ENCODE measurements at places on chromosomes 16 and 17.

- DNase-seq = no peak
- H3K36me3 ChIP-seq = peaks cover 23% of the 10 kb centered on the region
Observed at GRCh38 chr16:84119368-84119767, 2.6 kb upstream of the MBTPS1 start.

DNA sequence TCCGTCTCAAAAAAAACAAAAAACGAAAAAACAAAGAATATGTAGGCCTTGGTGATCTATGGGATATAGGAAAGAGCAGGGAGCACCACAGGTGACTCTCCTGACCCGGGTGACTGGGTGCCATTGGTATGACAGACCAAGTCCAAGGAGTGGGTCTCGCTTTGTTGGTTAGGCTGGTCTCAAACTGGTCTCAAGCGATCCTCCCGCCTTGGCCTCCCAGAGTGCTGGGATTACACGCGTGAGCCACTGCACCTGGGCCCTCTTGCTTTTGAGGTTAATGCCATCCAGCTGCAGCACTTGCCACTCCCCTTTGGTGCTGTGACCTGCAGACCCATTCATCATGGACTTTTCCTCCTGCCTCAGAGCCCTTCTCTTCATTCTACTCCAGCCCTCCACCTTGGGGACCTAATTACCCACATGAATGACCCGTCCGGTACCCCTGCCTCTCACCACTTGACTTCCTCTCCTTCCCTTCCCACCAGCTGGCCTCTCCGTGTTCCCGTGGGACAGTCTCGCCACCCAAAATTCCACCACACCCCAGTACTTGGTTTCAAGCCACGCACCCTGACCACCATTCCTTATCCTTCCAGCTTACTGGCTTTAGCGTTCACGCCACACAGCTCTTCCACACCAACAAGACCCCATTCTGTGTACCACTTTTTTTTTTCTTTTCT lies 3.2 kb upstream of the UBE2G1 start:
- no peaks in the 10 kb centered on the region for H3K27me3 ChIP-seq
- H3K4me3 ChIP-seq = no peak overlapping the region
- no peak overlapping the region for H3K27ac ChIP-seq
- H3K4me1 ChIP-seq = peaks cover 11% of the 10 kb centered on the region
- no peaks in the 10 kb centered on the region for H3K36me3 ChIP-seq

DNA sequence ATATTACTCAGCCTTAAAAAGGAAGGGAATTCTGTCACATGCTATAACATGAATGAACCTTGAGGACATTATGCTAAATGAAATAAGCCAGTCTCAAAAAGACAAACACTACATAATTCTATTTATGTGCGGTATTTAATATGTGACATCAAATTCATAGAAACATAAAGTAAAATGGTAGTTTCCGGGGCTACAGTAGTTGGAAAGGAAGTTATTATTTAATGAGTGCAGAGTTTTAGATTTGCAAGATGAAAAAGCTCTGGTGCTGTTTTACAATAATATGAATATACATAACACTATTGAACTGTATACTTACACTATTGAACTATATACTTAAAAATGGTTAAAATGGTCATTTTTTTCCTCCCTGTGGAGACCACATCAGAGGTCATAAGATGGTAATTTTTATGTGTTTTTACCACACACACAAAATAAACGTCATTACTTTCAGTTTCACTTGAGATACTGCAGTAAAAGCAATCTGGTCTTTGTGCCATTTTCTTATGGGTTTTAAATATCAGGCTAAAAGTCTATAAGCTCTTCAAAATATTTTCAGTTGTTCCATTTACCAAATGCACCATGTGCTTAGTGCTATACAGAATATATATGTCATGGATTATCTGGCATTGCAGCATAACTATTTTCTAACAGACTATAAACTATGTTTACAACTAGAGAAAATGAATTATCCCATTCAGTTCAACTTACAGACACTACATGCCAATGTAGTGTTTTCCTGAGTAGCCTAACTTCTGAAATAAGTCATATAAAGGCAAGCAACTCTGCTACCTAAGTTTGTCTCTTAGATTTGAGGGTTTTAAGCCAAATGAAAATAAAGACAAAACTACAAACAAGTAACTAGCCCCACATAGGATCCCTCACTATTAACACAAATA lies 90.9 kb downstream of the SPAG9 start:
- no peak for DNase-seq
- H3K4me3 ChIP-seq = no peak overlapping the region
- no peaks in the 10 kb centered on the region for H3K36me3 ChIP-seq
- no peaks in the 10 kb centered on the region for H3K4me1 ChIP-seq
- H3K27ac ChIP-seq = no peak overlapping the region

- no peak overlapping the region for H3K4me3 ChIP-seq
- H3K27ac ChIP-seq = no peak overlapping the region
- peak; percentile 32 for DNase-seq
- H3K27me3 ChIP-seq = no peaks in the 10 kb centered on the region
- H3K36me3 ChIP-seq = no peaks in the 10 kb centered on the region
Observed at GRCh38 chr16:71542377-71542776, 16.2 kb downstream of the CHST4 start.

- peaks cover 52% of the 10 kb centered on the region for H3K4me1 ChIP-seq
- DNase-seq = no peak
- H3K36me3 ChIP-seq = no peaks in the 10 kb centered on the region
Observed at GRCh38 chr16:15440852-15441251, 6.5 kb downstream of the BMERB1 start.

DNA sequence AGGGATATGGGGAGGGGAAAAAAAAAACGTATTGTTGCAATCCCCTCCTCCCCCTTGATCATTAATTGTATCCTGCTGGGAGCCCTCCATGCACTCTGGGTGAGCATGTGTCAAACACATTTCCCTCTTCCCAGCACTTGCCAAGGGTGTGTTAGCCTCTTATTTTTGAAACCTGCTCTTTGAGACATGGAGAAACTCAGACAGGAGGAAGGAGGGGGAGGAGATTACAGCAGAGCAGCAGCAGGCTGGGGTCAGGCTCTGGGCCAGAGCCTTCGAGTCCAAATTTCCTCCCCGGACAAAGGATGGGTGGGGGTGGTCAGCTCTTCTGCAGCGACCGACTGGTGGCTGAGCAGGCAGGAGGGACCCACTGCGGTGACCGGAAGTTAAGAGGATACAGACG lies 64.7 kb downstream of the SOX9 start:
- DNase-seq = peak; percentile 36
- H3K27ac ChIP-seq = no peak overlapping the region
- peaks cover 14% of the 10 kb centered on the region for H3K4me1 ChIP-seq

- H3K4me3 ChIP-seq = no peak overlapping the region
- no peaks in the 10 kb centered on the region for H3K27me3 ChIP-seq
- H3K27ac ChIP-seq = no peak overlapping the region
- peaks cover 24% of the 10 kb centered on the region for H3K36me3 ChIP-seq
- DNase-seq = no peak
- H3K4me1 ChIP-seq = peaks cover 46% of the 10 kb centered on the region
Observed at GRCh38 chr16:85911251-85911930, 12.4 kb downstream of the IRF8 start.

DNA sequence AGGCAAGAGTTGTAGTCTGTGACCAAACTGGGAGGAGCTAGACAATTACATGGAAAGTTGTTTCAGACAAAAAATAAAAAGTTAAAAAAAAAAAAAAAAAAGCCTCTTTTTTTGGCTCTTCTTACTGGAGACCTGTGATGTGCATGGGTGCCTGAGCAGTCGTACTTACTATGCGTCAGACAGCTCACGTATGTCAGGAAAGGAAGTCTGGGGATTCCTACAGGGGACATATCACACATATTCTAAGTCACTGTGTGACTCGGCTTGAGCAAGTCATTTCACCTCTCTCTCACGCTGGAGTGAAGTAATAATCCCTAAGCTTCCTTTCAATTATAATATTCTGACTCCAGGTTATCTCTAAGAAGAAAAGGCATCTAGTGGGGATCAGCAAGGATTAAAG lies 6.0 kb downstream of the SLFN14 start:
- H3K4me3 ChIP-seq = no peak overlapping the region
- H3K27ac ChIP-seq = no peak overlapping the region
- no peaks in the 10 kb centered on the region for H3K36me3 ChIP-seq
- no peaks in the 10 kb centered on the region for H3K27me3 ChIP-seq
- H3K4me1 ChIP-seq = no peaks in the 10 kb centered on the region
